ENCODE measurements at places on chromosomes 12 and 14. TPM values are rescaled to one million over a fixed set of nuclear protein-coding genes. Genes with fewer than 3 reads are reported as not detected.
A peak's percentile ranks its signal among the peaks of the same experiment; 100 is the strongest.

DNA sequence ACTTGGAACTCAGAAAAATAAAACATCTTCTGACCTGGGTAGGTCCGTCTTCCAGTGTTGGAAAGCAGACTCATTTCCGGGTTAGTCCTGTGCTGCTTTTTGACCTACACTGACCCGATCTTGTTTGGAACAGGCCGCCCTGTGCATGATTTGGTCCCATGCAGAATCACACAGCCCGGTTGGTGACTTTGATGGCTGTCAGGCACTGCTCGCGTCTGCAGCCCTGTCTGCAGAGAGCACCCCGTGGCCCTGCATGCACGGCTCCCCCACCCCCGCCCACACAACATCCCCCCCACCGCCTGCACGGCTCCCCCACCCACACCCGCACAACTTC, 31.6 kb downstream of the PACS2 start:
- no peak for DNase-seq

TMEM30B gene
- 14.5 TPM for total RNA-seq

GDF3 gene
- not detected for total RNA-seq

- DNase-seq, result no peak
Observed at GRCh38 chr14:53599221-53599945, 357.2 kb downstream of the BMP4 start.

P2RX7 gene
- total RNA-seq, result 1.0 TPM

DNA sequence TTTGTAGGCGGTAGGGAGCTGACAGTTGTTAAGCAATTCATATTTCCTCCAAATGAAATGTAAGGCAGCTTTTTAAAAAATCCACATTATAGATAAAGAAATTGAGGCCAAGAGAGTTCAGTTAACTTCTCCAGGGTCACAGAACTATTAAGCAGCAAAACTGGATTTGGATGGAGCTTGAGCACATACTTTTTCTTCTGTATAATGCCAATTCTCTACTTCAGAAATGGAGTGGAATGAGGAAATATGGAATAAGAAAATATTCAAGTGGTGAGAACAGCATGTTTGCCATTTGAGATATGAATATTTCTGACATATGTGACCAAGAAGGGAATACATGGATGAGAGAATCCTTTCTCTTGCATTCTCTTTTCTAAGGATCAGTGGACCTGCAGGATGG, 233.1 kb downstream of the FOXG1 start:
- no peak for DNase-seq

GPX2 gene
- 26.7 TPM for total RNA-seq

DNA sequence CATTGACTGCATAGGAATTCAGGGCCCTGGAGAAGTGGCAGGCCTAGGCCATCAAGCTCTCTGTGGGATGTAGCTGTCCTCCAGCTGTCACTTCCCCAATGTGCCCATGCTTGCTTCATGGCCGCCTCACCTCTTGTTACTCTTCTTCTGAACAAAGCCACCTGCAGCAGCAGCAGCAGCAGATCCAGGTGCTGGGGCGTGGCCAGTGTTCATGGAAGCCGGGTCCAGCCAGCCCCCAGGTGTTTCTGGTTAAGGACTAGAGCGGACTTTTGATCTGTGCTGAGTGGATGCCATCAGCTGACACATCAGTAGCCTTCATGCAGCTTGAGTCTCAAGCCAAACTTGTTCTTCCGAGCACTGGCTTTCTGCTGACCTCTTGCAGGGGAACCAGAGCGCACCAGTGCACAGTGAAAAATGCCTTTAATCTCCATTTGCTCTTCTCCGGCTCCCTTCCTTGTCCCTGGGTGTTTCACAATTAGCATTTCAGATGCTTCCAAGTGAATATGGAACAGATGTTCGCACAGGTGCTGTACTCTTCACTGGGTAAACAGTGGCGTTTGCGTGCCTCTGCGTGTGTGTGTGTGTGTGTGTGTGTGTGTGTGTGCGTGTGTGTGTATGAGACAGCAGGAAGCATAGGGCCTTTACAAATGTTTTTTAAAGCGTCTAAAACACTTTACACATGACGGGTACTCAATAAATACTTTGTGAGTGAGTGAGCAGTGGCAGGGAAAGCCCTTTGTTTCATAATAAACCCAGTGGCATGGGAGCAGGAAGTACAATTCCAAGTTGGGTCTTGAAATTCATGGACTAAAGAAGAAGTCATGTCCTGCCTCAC, 20.1 kb downstream of the TPCN1 start:
- DNase-seq, result peak; percentile 82

CBLN3 gene
- 4.9 TPM for total RNA-seq

DNA sequence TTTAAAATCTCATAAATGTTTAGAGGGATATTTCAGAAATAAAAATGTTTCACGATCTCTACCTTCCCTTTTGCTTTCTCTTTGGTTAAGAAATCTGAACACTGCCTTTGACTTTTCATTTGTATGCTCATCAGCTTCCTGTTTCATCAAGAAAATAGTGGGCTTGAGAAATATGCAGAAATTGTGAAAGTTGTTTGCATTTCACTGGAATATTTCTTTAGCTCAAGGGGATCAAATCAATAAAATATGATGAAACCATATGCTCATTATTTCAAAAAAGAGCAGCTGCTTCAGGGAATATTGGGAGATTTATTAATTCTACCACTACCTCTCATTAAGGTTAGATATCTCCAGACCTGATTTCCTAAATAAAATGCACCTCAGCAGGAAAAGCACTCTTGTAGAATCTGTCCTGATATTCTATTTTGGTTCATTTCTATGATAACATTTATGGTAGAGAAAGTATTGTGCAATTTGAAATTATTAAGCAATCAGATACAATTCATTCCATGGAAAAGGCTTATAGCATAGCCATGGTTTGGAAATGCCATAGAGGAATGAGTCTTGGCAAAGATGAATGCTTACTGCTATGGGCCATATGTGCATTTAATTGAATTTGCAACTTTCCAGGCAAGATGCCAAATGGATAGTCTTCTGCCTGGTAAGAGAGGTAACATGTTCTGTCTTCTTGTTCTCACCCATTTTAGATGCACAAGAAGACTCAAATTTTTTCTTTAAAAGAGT, 212.6 kb upstream of the SLC16A7 start:
- no peak for DNase-seq

DNA sequence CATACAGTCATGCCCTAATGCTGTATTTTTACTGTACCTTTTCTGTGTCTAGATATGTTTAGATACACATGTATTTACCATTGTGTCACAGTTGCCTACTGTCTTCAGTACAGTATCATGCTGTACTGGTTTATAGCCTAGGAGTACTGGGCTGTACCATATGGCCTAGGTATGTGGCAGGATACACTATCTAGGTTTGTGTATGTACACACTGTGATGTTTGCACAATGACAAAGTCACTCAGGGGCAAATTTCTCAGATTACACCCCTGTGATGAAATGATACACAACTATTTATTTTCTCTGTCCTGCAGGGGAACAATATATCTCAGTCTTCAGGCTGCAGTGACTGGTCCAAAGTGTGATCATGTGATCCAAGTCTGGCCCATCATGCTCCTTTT, 1076.1 kb downstream of the VRK1 start:
- no peak for DNase-seq

DNA sequence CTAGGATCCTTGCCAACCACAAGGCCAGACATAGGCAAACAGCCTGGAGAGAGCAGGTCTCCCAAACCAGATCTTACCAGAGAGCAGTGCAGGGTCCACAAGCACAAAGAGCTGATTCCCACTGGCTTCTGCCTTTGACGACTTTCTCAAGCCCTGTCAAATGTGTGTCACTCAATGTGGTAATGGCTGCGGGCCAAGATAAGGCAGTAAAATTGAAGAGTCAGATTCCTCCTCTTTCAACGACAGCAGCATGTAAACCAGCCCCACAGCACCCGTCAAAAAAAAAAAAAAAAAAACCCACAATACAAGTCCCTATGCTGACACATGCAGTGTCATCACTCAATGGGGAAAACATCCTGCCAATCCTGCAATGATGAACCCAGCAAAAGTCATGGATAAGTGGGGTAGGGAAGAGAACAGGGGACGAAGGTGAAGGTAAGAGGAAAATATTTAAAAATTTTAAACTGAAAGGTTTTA, at the start of gene STON2:
TSS of gene STON2 (minus strand) at position 123 of the 477 bp plus-strand sequence. CDS start 1,942 bp downstream, outside the sequence.
- DNase-seq, result peak; percentile 28

DNA sequence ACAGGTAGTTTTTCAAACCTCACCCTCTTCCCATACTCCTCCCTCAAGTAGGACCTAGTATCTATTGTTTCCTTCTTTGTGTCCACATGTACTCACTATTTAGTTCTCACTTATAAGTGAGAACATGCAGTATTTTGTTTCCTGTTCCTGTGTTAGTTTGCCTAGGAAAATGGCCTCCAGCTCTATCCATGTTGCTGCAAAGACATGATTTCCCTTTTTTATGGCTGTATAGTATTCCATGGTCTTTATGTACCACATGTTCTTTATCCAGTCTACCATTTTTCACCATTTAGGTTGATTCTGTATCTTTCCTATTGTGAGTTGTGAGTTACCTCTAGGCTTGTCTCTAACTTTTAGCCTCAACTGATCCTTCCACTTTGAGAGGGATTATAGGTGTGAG, 310.7 kb downstream of the PRKD1 start:
- DNase-seq, result no peak

CCDC196 gene
- 3.4 TPM for total RNA-seq

GRCh38 chr14:101472518-101472849, 88.8 kb upstream of the DIO3 start:
- DNase-seq, result no peak

TWF1 gene
- total RNA-seq, result 45.4 TPM

CHGA gene
- total RNA-seq, result 80.1 TPM

- peak; percentile 8 for DNase-seq
Observed at GRCh38 chr14:105333613-105334364, 19.2 kb downstream of the PACS2 start.

- DNase-seq, result no peak
Observed at GRCh38 chr12:113296557-113297213, 38.2 kb downstream of the SLC8B1 start.

FITM1 gene
- 12.2 TPM for total RNA-seq

DNA sequence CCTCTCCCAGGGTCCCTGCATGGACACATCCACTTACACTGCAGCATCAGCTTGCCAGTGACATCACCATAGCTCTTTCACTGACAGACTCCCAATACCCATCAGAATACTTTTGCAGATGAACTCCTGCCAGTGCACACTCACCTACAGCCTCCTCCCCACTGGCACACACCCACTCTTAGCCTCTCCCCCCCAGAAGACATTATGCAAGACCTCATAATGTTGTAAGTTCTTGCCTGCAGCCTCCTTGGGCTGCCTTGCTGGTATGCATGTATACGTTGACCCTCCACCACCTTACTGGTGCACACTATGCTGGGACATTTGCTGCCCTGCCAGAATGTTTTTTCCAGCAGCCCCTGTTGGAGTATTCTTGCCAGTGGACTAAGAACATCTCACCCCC, 324.2 kb downstream of the AEBP2 start:
- no peak for DNase-seq

SLC22A17 gene
- total RNA-seq, result 20.8 TPM

DNA sequence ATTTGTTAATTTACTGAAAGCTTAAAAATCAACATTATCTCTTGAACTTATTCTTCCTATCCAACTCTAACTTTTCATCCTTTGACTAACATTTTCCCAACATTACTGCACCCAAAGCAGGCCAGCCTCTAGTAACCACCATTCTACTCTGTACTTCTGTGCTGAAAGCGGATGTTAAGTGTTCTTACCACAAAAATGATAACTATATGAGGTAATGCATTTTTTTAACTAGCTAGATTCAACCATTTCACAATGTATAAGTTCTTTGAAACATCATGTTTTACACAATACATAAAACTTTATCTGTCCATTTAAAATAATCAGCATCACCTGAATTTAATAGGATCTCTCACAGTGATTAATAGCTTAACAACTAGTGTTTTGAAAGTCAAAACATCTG, 468.5 kb upstream of the MGAT4C start:
- DNase-seq, result no peak

- no peak for DNase-seq
Observed at GRCh38 chr14:58668848-58669480, 31.2 kb downstream of the DACT1 start.

MYH6 gene
- total RNA-seq, result 1.6 TPM

DNA sequence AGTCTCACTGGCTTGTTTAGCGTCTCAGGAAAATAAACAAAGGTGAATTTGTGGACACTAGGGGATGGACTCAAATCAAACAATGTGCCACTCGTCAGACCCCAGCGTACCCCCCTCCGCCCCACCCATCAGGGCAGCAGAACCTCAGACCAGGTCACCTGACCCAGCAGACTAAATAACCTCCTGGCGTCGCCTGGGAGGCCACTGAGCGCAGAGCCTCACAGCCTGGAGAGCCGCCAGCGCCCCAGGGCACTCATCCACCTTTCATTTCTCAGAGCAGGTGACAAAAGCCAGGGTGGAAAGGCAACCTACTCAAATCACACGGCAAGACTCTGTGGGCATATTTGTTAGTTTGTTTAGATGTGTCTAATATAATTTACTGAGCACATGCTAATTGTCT, 100.9 kb downstream of the DICER1 start:
- DNase-seq, result peak; percentile 57

SLC17A8 gene
- total RNA-seq, result not detected

CFAP251 gene
- total RNA-seq, result 7.0 TPM

- no peak for DNase-seq
Observed at GRCh38 chr14:61875483-61875882, 113.3 kb downstream of the SNAPC1 start.

DNA sequence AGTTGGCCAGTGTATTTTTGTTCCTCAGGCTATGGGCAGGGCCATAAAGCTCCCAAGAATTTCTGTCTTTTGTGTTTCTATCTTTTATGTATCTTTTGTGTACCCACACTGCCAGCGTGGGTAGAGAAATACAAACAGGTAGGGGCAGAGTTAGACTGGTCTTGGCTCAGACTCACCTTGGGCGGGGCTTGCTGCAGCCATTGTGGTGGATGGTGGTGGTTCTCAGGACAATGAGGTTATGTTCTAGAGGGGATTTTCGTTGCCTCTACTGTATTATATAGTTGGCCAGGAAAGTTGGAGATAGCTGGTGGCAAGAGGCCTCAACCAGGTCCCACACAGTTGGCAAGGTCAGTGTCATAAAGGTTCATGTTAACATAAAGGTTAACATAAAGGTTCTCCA, 977.5 kb upstream of the LRFN5 start:
- DNase-seq, result no peak

- no peak for DNase-seq
Observed at GRCh38 chr14:50822501-50823042, 8.4 kb downstream of the NIN start.

DNA sequence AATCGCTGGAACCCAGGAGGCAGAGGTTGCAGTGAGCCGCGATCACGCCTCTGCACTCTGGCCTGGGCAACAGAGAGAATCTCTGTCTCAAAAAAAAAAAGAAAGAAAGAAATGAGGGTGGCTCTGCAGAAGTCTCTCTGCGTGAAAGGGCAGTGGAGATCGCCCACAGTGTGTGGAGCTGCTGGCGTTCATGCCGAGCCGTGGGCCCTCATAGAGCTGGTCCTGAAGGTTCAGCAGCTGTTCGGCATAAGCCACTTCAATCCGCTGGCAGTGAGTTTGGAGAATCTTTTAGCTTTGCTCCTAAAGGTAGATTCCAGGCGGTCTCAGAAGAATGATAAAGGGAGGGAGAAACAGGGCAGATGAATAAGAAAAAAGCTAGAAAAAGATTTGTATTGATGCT, 36.7 kb upstream of the ATP2A2 start:
- no peak for DNase-seq

- DNase-seq, result peak; percentile 56
Observed at GRCh38 chr14:89720741-89721729, 233.5 kb downstream of the EFCAB11 start.

GRCh38 chr14:63939006-63939270, 86.1 kb downstream of the SYNE2 start:
- DNase-seq, result no peak
